Stimulated activated CD4-positive, alpha-beta T cell treated with anti-CD3 and anti-CD28 coated beads, Interleukin-4, amount 100 ng/mL, for 1 hour (primary cell): ENCODE measurements at places on chromosomes 3 and 15.

- no peak for DNase-seq
Measured at GRCh38 chr15:35362195-35362829, 183.7 kb downstream of the DPH6 start.

DNA sequence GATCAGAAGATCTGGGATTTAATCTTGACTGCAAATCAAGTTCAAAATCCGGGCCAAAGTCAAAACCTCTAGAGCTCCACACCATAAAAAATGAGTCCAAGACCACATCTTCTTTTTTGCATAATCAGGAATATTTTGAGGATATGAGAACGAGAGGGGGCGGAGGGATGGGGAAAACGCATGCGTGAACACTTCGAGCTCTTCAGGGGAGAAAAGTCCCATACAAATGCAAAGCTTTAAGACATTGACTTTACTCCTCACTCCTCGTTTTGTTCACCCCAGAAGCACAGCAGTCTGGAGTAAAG, 68.2 kb downstream of the SUMF1 start:
- no peak for DNase-seq

GRCh38 chr3:33442190-33442589, 2.0 kb upstream of the UBP1 start:
- DNase-seq: no peak

- no peak for DNase-seq
Measured at GRCh38 chr3:14989943-14990779, 42.8 kb downstream of the NR2C2 start.

GRCh38 chr3:23166845-23167244, 36.3 kb upstream of the UBE2E2 start:
- no peak for DNase-seq

DNA sequence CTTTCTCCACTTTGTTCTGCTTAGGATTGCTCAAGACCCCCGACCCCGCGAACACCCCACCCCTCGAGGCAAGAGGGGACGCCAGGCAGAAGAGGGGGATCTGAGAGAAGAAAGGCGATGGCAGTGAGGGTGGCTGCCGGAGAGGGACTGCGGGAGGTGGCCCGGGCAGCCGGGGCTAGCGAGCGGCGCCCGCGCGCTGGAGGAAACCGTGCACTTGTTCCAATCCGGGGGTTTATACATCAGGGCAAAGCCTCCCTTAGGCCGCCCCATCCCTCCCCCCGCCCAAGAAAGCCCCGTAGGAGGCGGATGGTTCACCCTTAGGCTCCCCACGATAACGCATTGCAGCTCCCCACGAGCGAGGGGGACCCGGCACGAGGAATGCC, 475 bp downstream of the ERC2 start:
- no peak for DNase-seq

DNA sequence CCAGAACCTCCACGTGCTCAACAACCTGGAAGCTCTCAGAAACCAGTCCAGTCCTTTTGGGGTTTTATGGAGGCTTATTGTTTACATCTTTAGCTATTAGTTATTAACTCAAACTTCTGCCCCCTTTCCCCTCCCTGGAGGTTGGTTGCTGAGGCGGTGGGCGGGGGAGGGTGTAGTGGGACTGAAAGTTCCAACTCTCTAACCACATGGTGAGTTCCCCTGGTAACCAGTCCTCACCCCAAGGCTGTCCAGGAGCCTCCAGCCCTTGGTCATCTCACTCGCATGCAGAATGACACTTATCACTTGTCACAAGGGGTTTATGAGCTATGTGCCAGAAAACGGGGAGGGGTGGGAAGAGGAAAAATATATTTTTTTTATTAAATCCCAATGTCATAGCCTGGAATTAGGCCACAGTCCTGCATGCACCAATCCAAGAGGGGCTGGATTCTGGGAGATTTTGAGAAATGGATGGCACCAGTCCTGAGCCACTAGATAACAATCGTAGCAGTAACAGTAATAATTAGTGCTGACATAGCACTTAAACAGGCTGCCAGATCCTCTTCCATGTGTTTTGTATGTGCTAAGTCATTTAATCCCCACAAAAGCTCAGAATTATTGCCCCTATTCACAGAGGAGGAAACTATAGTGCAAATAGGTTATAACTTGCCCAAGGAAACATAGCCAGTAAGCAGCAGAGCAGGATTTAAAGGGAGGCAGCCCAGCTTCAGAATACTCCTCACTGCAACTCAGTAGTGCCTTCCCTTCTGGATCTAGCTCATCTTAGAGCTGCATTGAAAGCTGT, 85.7 kb downstream of the CRYGS start:
- DNase-seq: no peak

DNA sequence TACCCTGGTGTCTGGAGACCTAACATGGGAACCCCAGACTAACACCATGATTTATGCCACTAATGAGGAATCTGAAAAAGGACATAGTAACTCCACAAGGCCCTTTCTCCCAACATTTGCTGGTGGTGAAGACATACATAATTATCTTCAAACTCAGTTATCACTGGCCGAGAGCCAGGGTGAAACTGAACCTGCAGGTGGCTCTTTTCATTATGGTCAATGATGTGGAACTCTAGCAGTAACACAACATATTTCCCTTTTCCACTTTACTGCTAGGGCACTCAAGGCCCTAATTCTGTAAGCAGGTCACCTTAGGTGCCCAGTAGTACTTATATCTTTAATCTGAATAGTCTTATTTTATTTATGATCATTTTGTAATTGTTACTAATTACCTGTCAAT, 326.4 kb upstream of the SATB1 start:
- no peak for DNase-seq
